ENCODE measurements at places on chromosomes 6 and 20. TPM values are rescaled to one million over a fixed set of nuclear protein-coding genes. Genes with fewer than 3 reads are reported as not detected.

MAFB gene
- not detected for total RNA-seq

ASF1A gene
- total RNA-seq: 38.6 TPM

MICB gene
- 54.2 TPM for total RNA-seq

SPDEF gene
- not detected for total RNA-seq

SLC35A1 gene
- 13.9 TPM for total RNA-seq

PNPLA1 gene
- total RNA-seq: not detected

DOK5 gene
- total RNA-seq: not detected

AIF1 gene
- total RNA-seq: 54.2 TPM

EPB41L1 gene
- total RNA-seq: 0.22 TPM

PSORS1C2 gene
- total RNA-seq: not detected

DACT2 gene
- 0.10 TPM for total RNA-seq

- no peak for DNase-seq
Measured at GRCh38 chr6:41743406-41744235, 3.6 kb downstream of the PGC start.

- peak; percentile 43 for DNase-seq
Measured at GRCh38 chr6:6588064-6588923, at the start of gene LY86. LY86 (plus strand) TSS chr6:6588720; CDS start chr6:6588735, 15 bp downstream.

DNA sequence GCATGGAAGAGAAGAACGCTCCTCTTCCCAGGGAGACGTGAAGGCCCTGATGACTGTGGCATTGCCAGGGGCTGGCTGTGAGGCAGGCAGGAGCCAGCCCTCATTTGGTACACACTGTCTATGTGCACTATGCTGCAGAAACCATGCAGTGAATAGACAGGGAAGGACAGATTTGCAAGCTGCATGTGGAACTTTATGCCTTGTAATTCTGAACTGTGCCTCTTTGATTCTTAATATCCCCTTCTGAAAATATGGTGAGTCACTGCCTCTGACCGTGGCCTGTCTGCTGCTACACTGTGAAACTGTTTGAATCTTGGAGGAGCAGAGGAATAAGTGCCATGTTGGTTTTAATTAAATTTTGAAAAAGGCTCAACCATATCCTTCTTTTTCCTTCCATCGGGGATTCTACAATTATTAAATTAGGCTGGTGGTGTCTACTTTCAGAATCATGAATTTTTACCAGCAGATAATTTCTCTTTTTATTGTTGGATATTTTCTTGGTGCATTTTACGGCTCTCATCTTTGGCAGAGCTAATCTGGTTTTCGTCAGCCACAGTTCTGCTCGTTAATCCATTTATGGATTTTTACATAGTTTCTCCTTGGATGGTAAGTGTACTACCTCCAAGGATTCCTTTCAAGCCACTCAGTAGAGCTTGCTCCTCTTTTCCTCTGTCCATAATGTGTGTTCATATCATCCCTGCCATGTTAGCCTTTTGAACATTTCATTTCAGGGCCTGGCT lies 301.0 kb upstream of the SLC35B3 start:
- no peak for DNase-seq

DNA sequence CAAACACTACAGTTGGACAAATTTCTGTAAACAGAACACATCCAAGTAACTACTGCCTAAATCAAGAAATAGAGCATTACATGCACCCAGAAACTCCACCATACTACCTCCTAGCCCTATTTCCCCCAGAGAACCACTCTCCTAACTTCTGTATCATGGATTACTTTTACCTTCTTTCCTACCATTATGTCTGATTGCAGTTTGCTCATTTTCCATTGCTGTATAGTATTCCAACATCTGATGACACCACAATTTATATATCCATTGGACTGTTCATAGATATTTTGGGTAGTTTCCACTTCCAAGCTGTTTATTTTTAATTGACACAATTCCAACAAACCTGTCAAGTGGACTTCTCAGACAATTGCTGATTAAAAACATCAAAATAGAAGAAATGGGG lies 271.1 kb downstream of the CDC5L start:
- DNase-seq: no peak

DNA sequence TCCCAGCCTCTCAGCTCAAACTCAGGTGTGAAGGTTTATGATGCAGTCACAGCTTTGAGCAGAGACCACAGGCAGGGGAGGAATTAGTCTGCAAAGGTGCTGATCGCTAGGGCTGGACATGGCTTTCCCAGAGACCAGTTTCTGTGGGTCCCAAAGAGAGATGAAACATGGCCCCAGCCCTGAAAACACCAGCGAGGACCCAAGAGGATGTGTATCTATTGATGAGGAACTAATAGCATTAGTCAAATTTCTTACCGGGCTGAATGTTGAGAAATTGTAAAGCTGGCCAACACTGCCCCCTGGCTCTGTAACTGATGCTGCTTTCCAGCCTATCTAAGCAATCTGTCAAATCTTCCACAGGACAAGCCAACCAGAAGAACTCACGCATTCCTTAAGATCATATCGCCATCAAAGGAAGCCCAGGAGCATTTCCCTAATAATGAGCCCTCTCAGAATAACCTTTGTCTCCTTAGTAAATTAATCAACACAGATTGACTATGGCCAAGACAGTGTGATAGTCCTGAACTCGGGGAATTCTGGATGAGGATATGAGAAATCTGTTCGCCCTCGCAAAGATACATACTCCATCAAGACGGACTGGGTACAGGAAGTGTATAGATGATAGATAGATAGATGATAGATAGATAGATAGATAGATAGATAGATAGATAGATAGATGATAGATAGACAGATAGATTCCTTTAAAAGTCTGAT lies 7.8 kb upstream of the ACSS1 start:
- DNase-seq: peak; percentile 69

- DNase-seq: no peak
Measured at GRCh38 chr20:24580855-24581254, 111.4 kb downstream of the SYNDIG1 start.

DNA sequence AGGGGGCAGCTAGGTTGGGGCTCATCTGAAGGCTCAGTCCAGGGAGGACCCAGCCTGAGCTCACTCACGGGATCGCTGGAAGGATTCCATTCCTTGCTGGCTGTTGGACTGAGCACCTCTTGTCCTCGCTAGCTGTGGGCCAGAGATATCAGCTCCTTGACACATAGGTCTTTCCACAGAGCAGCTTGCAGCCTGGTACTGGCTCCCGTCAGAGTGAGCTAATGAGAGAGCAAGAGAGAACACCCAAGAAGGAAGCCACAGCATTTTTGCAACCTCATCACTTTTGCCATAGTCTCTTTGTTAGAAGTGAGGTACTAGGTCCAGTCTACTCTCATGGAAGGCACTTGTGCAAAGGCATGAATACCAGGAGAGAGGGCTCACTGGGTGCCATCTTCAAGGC lies 179.9 kb downstream of the CDC5L start:
- DNase-seq: no peak

DNA sequence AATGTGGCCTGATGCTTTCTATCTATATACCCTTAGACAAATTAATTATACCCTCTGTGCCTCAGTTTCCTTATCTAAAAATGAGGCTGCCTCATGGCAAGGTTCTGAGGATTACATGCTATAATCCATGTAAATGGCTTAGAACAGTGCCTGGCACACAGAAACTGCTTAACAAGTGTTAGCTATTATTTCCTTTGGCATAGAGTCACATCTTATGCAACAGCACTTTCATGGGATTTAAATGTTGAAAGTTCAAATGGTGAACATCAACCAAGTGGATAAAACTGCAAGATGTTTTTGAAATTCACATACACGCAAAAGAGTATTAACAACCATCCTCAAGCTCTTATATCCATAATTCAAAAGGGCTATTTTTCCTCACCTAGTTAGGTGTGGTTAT lies 202.8 kb upstream of the JAG1 start:
- DNase-seq: no peak

DNA sequence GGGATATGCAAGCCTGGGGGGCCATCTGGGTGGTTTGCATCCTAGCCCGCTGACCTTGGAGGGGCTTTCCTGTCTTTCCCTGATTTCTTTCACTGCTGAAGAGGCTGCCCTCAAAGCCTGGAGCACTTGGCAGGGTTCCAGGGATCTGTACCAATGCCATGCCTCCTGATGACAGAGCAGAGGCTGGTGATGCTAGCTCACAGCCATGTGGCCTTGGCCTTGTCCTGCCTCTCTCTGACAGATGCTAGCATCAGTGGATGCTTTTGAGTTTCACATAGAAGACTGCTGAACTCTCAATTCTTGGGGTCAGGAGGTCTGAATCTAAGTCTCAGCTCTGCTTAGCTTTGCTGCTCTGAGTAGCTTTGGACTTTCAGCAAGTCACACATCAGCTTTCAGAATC lies 21.9 kb upstream of the RREB1 start:
- DNase-seq: no peak

- DNase-seq: no peak
Measured at GRCh38 chr6:150895928-150896632, 30.6 kb downstream of the MTHFD1L start.

DNA sequence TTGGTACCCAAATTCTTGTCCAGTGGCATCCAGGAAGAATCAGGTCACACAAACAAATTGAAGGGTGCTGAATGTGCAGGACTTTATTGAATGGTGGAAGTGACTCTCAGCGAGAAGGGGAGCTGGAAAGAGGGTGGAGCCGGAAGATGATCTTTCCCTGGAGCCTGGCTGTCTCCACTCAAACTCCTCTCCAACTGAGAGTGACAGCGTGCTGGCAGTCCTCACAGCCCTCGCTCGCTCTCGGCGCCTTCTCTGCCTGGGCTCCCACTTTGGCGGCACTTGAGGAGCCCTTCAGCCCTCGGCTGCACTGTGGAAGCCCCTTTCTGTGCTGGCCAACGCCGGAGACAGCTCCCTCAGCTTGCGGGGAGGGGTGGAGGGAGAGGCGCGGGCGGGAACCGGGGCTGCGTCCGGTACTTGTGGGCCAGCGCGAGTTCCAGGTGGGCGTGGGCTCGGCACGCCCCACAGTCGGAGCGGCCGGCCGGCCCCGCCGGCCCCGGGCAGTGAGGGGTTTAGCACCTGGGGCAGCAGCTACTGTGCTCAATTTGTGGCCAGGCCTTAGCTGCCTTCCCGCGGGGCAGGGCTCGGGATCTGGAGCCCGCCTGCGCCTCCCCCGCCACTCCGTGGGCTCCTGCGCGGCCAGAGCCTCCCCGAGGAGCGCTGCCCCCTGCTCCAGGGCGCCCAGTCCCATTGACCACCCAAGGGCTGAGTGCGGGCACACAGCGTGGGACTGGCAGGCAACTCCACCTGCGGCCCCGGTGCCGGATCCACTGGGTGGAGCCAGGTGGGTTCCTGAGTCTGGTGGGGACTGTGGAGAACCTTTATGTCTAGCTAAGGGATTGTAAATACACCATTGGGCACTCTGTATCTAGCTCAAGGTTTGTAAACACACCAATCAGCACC lies 26.7 kb upstream of the MBOAT1 start:
- DNase-seq: no peak

GRCh38 chr6:167505782-167506181 lies 180.9 kb downstream of the TTLL2 start:
- no peak for DNase-seq

DNA sequence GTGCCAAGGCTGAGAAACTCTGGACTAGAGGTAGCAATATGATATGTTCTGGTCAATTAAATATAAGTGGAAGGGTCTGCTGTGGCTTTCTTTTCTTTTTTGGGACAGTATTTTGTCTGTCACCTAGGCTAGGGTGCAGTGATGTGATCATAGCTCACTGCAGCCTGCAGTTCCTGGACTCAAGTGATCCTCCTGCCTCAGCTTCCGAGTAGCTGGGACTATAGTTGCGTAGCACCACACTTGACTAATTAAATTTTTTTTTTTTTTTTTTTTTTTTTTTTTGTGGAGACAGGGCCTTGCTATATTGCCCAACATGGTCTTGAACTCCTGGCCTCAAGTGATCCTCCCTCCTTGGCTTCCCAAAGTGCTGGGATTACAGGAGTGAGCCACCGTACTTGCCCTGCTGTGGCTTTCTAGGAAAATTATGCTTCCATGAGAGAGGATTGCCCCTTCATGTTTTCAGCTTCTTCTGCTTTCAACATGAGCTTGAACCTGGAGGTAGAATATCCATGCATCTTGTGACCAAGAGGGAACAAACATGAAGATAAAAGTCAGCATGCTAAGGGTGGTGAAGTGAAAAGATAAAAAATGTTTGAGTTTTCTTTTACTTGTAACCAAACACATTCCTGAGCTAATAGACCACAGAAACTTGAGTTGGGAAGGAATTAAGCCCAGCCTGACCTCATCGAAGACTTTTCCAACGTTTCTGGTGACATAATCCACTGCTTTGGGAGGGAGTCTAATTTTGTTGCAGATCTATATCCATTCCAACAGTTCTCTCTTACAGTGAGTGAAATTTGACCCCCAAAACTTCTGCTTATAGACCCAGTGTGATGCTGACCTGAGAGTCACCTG lies 75.1 kb downstream of the CARMIL1 start:
- DNase-seq: no peak

Data from activated CD4-positive, alpha-beta T cell treated with anti-CD3 and anti-CD28 coated beads, Interleukin-2, amount 10 ng/mL, durations not matched to agents 7 days and 5 days (primary cell).